ENCODE measurements at places on chromosomes 5 and 9.

DNA sequence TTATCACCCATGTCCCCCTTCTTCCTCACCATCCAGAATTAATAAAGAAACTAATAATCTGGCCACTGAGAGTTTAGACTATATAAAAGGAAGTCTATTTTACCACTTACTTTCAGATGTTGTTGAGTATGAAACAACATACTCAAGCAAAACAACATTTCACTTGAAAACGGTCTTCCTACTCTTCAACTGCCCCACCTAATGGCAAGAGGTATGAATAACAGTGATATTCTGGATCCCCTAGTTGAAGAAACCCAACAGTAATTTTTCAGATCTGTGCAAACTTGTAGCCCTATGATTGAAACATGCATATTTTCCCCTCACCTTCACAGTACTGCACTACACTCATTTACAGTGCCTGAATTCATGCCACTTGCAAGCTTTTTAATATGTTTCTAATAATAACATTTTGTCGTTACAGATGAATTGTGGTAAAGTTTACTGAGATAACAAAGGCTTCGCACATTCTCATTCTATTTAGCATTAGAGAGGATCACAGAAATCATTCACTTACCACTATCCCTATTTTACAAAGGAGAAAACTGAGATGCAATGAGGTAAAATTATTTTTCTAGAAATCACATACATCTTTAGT is 267.9 kb upstream of the PDE4D start:
- peak; percentile 1 for DNase-seq

DNA sequence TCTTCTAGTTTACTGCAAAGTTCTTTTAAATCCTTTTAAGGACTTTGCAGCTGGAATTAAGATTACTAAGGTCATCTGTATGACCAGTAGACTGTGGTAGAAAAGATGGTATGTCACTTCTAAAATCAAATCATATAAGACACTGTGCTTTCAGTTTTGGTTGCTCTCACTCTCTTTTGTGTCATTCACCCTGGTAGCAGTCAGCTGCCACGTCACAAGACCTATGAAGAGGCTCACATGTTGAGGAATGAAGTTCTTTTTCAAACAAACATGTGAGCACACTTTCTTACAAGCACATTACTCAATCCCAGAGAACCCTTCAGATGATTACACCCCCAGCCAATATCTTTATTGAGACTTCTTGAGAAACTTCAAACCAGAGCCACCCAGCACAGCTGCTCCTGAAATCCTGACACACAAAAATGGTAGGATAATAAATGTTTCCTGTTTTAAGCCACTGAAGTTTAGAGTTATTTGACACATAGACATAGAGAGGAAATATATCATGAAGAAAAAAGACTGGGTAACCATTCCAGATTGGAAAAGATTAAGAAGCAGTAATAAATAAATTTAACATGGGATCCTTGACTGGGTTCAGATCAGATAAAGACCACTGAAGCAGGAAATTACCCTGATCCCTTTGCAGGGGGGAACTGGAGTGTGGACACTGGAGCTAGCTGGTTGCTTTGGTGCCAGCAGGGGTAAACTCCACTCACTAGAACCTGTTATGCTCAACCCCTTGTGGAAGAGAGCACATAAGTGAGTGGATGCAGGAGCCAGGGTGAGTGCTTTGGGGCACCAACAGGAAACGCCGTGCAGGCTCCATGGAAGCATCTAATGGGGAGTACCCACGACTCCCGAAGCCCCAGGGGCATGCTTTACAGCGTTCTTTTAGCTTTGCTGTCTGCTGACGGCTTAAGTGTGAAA is 64.1 kb downstream of the SLCO4C1 start:
- DNase-seq = no peak

DNA sequence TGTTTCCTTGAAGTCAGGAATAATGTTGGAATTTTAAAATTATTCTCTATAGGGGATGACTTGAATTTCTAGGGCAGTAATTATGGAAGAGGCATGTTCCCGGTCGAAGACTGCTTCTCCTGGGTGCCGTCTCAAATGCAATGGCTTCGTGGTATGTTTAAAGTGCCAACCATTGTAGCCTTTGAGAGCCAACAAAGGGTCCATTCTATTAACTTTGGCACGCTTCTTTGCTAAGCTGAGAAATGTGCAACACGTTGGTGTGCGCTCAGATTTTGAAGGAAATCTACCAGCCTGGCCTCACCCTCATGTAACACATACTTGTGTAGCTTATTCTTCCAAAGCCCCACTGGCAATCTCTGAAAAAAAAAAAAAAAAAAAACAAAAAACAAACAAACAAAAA is 221.2 kb upstream of the ANKH start:
- no peak for DNase-seq

DNA sequence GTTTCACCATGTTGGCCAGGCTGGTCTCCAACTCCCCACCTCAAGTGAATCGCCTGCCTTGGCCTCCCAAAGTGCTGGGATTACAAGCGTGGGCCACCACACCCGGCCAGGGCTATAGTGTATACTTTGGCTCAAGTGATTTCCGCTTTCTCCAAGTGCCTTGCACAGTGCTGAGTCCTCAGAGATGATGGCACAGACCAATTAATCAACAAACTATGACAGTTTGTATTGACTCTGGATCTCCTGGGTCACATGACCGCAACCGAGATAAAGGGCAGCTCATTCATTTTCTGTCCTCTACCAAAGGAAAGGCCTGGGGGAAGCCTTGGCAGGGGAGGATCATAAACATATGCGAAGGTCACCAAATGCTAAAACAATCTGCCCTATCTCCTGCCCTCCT is 11.4 kb upstream of the LARP1 start:
- no peak for DNase-seq

DNA sequence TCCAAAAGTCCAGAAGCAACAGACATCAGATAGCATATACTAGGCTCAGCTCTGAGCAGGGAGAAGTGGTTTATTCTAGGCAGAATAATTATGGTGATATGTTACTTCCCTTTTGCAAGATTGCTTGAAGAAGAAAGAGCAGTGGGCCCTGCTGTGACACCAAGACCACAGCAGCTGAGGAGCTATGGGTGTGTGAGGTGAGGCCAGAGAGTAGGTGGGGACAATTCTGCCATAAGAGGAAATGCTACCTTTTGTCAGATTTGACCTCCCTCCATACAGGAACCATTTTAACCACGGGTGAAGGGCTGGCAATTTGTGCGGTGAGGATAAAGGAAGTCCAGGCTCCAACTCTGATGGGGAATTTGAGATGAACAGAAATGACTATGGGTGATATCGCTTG is 51.3 kb downstream of the TNFSF15 start:
- no peak for DNase-seq

DNA sequence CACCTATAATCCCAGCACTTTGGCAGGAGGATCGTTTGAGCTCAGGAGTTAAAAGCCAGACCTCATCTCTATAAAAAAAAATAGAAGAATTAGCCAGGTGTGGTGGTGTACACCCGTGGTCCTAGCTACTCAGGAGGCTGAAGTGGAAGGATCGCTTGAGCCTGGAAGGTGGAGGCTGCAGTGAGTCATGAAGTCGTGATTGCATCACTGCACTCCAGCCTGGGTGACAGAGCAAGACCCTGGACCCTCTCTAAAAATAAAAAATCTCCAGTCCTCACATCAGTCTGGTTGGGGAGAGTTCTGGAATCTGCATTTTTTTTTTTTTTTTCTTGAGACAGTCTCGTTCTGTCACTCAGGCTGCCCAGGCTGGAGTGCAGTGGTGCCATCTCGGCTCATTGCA is 9.3 kb downstream of the FPGS start:
- DNase-seq = no peak

GRCh38 chr5:112331892-112332291 is 87.2 kb downstream of the EPB41L4A start:
- no peak for DNase-seq

DNA sequence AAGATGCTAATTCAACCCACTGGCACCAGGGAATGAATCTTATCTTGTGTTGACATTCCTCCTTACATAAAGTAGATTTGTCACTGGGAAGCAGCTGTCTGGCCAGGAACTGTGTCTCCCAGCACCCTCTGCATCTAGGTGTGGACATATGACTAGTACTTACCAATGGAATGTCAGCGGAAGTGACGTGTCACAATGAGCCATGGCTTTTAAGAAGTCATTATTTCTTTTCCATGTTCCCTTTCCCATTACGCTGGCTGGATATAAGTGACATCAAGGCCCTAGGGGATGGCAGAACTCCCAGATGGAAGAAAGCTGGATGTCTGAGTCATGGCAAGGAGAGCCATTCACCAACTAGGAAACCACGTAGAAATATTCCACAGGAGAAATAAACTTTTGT is 84.7 kb upstream of the MAST4 start:
- no peak for DNase-seq

DNA sequence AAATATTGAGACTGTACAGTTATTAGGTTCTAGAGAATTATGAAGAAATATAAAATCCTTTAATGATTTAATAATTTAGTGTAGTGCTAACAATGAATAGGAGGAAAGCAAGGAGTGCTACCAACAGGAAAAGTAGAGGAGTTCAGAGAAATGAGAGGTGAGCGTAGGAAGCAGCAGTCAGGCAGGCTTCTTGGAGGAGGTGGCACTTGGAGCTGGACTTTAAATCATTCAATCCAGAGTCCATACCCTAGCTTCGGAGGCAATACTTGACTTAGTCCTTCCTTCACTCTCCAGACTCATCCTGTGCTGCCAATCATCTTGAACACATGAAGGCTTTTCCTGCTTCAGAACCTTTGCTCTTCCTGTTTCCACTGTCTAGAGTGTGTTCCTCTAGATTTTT is 254.3 kb downstream of the GRIA1 start:
- no peak for DNase-seq

- DNase-seq = no peak
These were observed 4.5 kb downstream of the ZNF608 start for GRCh38 chr5:124741711-124742496.

GRCh38 chr9:13513716-13514444 is 234.4 kb upstream of the MPDZ start:
- no peak for DNase-seq

DNA sequence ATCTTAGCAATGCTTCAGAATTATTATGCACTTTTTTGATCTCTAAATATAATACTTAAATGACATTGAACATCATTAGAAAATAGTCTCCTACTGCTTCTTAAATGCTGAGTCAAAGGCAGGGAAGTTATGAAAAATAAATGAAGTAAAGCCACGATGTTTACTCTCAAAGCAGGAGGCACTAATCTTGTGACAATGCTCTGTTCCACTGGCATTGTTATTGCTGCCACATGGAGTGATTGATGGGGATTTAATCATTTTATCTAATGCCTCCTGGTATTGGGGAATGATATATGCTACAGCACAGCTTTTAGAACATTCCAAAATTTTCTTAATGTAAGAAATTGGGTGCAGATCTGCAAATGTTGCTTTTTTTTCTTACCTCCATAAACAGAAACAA is 1655.4 kb upstream of the NUDT12 start:
- no peak for DNase-seq

DNA sequence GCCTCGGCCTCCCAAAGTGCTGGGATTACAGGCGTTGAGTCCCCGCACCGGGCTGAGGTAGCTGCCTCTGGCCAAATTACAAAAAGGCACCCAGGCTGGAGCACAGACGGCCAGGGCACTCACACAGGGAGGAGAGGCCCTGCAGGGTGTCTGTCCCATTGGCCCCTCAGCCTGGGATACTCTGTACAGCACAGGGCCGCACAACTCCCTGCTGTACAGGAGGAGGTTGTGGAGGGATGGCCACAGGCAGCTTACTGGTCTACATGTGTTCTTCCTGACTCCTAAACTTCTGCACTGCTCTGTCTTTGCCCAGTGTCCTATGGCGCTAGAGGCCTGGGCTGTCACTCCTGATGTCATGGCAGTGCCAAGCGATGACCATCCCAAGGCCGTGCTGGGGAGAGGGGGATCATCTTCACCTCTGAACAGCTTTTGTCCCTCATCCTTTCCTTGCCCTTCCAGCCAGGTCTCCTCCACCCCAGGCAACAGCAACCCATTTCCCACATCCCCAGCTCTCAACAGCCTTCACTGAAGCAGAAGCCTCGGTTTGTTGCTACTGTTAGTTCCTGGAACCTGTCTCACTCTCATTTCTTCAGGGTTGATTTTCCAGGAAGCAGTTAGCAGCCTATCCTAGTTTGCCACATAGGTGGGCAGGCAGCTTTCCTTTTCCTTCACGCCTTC is 1.8 kb upstream of the CNOT6 start:
- DNase-seq = no peak

- no peak for DNase-seq
These were observed 8.8 kb upstream of the NEK6 start for GRCh38 chr9:124248960-124249359.

- no peak for DNase-seq
These were observed 50.1 kb downstream of the C5orf15 start for GRCh38 chr5:133918316-133918715.

DNA sequence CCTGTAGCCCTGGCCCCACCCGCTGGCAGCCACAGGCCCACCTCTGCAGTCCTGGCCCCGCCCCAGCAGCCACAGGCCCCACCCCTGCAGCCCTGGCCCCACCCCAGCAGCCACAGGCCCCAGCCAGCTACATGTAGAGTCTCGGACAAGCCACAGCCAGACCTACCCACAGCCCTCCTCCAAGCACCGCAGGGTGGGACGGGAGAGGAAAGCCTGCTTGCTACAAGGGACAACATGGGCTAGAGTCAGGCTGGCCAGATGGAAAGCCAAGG is 49.5 kb upstream of the SARDH start:
- DNase-seq = peak; percentile 16

- DNase-seq = no peak
These were observed 1428.2 kb downstream of the CDH12 start for GRCh38 chr5:21424907-21425306.

DNA sequence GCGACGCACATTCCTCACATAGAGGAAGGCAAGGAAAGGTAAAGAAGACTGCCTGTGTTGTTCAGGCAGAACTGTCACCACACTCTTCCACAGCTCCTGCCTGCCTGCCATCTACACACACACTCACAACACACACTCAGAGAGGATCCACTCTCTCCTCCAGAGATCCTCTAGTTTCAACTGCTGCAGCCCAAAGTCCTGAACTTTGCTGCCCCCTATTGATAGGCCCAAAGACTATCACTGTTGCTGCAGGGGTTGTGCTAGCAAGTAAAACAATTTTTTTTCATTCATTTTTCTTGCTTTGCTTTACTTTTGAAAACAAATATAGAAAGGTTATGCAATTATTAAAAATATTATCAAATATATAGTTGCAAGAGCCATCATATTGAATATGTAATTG is 5.9 kb upstream of the CFAP90 start:
- peak; percentile 50 for DNase-seq

GRCh38 chr5:102792705-102793104 is 37.6 kb downstream of the PAM start:
- DNase-seq = peak; percentile 8

- peak; percentile 28 for DNase-seq
These were observed 106.4 kb upstream of the ELL2 start for GRCh38 chr5:96067894-96068614.

- DNase-seq = peak; percentile 83
These were observed at the start of gene IL6ST for GRCh38 chr5:55994495-55994997. Gene IL6ST (minus strand): TSS chr5:55994963. CDS start chr5:55976278, 18,685 bp downstream.

DNA sequence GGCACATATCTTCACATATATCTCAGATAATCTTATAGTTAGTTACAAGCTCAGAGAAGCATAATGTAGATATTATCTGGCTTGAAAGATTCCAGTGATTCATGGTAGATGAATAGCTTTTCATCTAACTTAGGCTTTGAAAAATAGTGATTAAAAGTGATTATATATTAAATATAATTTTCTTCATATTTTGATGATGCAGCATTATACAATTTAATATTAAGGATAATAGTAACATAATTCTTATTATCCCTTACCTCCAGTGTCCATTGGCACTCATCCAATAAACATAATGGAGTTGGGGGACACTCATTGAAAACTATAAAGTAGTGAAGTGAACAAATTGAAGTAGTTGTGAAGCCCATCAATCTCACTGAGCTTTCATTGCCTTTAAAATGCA is 35.8 kb downstream of the NMUR2 start:
- DNase-seq = no peak
